ENCODE measurements at places on chromosomes 3 and 15.
A peak's percentile ranks its signal among the peaks of the same experiment; 100 is the strongest.

DNA sequence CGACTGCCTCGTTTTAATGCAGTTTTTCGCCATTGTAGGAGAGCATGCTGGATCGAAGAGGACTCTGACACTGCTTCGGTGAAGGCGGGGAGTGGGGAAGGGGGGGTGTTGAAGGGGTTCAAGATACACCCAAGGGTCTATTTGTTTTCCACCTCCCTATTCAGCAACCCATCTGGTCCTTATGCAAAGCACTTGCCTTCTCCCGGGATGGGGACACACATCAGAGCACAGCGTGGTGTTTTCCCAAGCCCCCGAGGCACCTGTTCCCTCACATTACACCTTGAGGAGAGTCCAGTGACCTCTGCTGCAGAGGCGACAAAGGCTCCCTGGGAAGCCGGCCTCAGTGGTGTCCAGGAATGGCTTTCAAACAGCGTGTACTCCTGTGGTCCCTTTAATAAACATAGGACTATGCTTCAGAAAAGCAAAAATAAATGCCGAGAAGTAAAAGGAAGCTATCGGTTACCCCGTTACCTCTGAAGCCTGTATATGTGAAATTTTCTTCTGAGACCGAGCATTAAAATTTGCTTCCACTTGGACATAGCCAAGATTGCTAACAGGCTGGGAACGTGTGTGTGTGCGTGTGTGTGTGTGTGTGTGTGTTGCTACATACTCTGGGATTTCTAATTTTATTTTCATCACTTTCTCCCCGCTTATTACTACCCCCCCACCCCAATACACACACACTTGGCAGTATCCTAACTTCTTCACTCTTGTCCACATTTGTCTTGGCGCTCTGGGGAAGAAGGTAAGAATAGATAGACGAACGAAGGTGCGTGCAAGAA, 53.2 kb downstream of the CCDC54 start:
- no peak for DNase-seq

GRCh38 chr3:46935168-46935858, 41.2 kb downstream of the CCDC12 start:
- DNase-seq = no peak

- DNase-seq = no peak
Measured at GRCh38 chr3:140188285-140188684, 253.3 kb downstream of the CLSTN2 start.

- DNase-seq = peak; percentile 23
Measured at GRCh38 chr3:148992027-148992634, 791 bp downstream of the GYG1 start.

GRCh38 chr3:171586274-171586673, 126.1 kb upstream of the TNIK start:
- no peak for DNase-seq

GRCh38 chr15:50150349-50150748, 31.3 kb upstream of the ATP8B4 start:
- no peak for DNase-seq

DNA sequence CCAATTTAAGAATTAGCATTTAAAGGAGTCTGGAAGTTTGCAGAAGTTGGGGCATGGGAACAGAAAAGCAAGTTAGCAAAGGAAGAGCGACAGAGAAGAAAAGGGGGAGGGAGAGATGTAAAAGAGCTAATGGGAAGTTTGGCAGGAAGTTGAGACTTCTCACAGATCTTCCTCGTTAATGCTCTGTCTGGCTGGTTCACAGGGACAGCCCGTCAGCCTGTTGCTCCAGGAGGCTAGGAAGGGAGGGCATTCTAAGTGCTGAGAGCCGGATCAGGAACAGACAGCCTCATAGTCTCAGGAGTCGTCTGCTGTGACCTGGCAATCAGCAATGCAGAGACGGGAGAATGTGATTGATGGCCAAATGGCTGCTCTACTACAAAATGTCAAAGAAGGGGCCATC, 150.3 kb downstream of the AGBL1 start:
- DNase-seq = no peak

DNA sequence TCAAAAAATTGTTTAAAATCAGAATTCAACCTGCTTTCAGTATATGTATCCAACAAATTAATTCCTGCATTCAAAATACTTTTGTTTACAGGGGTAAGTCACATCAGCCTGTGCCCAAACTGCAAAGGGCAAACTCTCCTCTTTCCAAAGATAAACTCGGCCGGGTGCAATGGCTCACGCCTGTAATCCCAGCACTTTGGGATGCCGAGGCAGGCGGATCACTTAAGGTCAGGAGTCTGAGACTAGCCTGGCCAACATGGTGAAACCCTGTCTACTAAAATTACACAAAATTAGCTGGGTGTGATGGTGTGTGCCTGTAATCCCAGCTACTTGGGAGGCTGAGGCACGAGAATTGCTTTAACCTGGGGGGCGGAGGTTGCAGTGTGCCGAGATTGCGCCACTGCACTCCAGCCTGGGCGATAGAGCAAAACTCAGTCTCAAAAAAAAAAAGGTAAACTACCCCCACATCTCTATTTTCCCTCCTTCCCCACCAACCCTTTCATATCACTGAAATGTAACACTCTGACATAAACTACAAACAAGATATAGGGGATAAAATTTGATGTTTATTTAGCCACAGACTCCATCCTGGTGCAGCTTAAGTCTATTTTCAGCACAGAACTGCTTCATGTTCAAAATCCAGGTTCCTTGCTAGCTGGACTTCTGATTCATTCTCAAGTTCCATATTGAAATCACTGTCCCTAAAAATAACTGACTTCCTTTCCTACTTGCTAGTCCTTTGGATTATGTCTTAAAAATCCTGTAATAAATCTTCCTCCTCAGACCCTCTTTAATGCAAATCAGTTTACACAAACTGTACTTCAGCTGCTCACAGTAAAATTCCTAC, 15.4 kb downstream of the UBP1 start:
- DNase-seq = no peak

DNA sequence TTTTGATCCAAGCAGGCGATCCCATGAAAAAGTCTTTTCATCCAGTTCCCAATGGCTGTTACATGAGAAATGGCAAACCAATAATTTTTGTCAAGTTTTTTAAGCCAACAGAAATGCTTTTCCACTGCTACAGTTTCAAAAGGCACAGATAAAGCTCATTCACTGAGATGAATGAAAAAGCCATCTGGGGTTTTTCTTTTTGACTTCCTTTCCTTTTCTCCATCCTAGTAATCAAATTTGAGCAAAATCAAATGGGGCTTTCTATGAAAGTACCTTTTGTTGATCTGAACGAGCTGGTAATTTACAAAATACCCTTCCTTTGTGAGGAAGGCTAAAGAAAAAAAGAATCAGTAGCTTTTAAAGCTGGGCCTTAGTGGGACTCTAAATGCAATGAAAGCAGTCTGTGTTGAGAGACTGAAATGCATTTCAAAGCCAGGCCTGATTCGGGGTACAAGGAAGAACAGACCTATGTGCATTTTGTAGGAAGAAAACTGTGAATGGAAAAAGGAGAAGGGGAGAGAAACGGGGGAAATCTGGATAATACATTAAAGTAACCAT, 185.2 kb upstream of the DNAJC19 start:
- DNase-seq = no peak

GRCh38 chr15:68699881-68700454, 120.7 kb downstream of the ANP32A start:
- no peak for DNase-seq

DNA sequence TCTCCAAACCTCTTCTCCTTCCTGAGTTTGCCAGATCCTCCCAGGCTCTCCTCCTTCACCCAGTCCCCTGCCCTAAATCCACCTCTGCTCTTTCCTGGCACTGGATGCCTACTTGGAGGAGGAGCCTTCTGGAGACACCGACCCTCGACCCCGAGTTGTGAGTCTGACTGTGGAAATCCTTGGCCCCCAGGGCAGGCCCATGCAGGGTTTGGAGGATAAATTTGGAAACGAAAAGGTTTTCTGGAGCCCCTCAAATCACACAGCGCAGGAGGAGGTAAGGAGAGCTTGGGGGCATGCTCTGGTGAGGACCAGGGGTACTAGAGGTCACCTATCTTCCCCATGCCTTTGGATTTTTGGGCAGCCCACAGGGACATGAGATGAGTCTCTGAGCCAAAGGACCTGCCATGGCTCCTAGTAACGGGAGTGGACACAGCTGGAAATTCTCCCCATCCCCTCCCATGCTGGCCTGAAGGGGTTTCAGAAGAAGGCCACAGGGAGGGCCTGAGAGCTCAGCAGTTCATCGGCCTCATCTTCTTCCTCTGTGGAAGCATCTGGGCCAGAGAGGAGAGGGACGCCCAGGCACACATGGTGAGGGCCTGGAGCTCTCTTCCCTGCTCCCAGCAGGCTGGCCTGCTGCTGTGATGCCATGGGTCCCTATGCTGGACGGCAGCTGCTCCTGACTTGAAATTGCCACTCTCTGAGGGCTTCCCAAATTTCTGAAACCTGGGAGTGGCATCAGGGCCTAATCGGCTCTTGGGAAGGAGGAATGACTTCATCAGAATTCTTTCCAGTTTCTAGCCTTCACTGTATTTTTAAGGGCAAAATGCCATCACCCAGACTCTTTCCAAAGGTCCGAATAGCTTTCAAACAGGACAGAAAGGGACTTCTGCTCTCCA, 68.6 kb upstream of the ITGA11 start:
- no peak for DNase-seq
